ENCODE measurements at places on chromosomes 5 and 9. TPM values are rescaled to one million over a fixed set of nuclear protein-coding genes. Genes with fewer than 3 reads are reported as not detected.

Gene SPINK5
- total RNA-seq, result not detected

Gene ADRA1B
- 0.43 TPM for total RNA-seq

Gene TMEM174
- total RNA-seq, result not detected

Gene GTF3C4
- total RNA-seq, result 14.5 TPM

Gene GFI1B
- not detected for total RNA-seq

DNA sequence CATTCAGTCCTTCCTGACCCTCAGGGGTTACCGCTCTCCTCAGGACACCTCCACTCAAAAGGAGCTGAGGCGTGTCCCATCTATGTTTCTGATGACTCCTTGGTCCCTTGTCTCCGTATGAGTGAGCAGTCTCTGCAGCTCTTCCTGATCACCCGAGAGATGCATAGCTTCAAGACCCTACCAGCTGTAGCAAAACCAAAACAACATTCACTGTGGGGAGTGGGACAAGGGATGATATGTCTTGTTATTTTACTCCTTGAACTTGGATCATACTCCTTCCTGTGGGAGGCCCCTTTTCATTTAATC, 14.4 kb downstream of the GLDC start:
- no peak for DNase-seq

DNA sequence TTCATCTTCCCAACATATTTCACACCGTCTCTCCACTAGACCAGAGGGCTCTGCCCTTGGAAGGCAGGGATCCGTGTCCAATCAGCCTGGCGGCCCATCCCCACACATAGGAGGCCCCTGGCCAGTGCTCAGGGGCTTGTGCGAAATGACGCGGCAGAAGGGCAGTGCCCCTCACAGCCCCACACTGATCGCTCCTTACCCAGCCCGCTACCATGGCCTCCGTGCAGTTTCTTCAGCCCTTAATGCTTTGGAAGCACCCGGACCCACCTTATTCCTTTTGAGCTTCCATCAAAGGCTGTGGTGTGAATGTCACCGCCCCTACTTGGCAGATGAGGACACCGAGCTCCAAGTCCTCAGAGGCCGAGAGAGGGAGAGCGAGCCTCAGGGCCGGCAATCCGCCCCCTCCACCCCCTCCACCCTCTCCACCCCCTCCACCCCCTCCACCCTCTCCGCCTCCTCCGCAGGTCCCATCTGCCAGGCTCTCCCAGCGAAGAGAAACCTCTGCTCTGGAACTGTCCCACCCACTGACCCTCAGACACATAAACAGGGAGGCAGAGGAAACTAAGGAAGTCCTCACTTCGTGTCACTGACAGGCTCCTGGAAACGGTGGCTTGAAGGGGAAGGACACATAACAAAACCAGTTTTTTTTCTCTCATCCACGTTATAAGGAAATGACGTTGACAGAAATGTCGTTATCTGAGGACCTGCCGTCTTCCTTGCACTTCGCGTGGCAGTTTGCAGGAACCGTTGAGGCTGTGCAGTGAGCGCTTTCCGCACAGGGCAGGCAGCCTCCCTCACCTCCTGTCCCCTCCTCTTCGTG, 13.9 kb downstream of the QSOX2 start:
- DNase-seq, result no peak

DNA sequence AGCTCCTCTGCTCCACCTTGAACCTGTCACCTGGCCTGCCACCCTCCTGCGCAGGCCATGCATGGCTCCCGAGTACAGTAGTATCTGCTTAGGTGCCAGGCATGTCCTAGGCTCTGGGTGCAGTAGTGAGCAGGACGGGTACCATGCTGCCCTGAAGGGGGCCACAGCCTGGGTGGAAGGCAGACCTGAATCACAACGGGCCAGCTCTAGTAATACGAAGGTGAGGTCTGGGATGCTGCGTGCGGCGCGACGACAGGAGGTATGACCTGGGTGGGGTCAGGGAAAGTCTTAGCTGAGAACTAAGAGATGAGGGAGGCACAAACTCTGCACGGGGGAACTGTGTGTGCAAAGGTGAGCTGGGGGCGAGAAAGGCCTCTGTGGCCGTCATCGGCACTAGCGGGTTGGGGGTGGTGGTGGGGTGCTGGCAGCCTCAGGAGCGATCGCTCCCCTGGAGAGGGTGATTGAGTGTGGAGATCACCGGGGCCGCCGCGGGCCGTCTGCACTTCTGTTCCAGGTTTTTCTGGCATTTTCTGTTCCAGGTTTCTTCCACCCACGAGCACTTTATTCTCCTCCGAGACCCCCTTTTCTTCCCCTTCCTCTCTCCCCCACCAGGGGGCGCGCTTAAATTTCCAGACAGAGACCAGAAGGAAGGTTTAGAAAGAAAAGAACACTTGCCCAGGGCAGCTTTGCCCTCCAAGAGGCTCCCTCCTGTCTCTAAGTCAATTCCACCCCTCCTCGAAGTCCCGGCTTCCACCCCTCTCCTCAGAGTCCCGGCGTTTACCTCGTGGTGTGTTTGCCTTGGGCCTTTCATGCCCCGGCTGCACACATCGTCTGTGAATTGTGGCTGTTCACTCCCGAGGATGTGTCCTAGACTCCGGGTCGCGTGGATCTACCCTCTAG, 15.1 kb downstream of the PDLIM4 start:
- peak; percentile 30 for DNase-seq

GRCh38 chr5:157108976-157109375, at the start of gene HAVCR2:
TSS of gene HAVCR2 (minus strand) at chr5:157109044. CDS start at chr5:157108983, 61 bp downstream.
- no peak for DNase-seq

GRCh38 chr5:24161559-24161958, 483.2 kb downstream of the CDH10 start:
- DNase-seq, result no peak

DNA sequence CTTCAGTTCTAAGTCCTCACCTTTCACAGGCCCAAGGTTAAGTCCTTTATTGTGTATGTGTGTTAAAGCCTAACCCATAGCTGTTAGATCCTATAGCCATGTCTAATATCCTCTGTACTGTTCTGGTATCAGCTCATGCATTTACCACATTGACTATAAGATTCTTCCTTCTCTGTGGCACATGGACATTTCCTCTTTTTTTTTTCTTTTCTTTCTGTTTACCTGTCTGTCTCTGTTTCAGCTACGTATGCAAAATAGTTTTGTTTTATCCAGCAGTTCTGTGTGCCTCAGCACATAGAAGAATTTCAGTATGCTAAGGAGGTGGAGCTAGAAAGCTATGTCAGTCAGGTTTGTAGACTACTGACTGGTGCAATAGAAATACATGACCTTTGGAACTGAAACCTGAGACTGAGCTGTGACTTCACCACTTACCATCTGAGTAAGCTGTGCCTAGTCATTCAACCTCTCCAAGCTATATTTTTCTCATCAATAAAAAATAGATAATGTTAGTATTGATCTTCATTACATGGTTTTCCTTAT, 155.6 kb upstream of the VLDLR start:
- no peak for DNase-seq
